ENCODE measurements at places on chromosomes 5 and 9. TPM values are rescaled to one million over a fixed set of nuclear protein-coding genes. Genes with fewer than 3 reads are reported as not detected.

DNA sequence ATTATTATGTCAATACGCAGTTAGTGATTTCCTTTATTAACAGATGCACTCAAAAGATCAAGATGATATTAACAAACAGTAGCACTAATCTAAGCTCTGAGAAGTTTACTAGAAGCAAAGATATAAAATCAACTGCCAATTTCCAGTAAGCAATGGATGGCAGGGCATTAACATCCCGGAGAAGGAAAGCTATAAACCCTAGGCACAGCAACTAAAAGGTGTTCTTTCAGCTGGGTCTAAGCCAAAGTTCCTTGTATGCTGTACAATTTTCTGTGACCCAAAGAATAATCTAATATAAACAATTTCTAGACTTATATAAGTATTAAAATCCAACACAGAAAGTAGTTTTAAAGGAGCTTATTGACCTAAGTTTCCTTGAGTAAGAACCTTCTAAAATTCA is 39.4 kb downstream of the PJA2 start:
- DNase-seq: no peak

GRCh38 chr5:96546120-96546519 is 113.1 kb upstream of the PCSK1 start:
- no peak for DNase-seq

DNA sequence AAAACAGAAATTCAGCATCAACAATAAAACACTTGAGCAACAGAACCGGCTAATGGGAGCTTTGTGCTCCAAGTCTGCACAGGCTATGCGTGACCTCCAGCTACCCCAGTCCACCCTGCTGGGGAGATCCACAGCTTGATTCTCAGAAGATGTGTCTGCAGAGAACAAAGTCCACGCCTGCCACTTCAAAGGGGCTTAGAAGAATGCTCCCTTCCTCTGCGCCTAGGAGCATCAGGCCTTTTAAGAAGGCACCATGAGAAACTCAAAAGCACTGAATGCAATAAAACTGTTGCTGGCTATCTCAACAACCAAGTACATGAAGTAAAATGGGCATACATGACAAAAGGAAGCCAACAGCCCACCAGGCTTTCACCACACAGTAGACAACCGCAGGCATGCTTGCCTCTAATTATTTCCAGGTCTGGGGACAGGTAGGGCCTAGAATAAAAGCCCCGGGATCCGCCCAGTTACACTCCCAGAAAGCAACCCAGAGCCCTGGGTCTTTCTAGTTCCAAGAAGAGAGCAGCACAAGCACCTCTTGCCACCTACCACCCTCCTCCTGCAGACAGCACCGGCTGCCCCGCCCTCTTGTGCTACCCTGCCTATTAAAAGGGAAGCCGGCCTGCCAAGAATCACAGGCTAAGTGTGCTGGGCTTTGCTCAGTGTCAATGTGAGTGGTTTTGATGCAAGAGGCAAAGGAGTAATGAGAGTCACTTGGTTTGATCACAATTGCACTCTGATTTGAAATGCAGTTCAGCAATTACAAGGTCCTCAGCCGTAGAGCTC is 123.2 kb downstream of the SPOCK1 start:
- no peak for DNase-seq

DNA sequence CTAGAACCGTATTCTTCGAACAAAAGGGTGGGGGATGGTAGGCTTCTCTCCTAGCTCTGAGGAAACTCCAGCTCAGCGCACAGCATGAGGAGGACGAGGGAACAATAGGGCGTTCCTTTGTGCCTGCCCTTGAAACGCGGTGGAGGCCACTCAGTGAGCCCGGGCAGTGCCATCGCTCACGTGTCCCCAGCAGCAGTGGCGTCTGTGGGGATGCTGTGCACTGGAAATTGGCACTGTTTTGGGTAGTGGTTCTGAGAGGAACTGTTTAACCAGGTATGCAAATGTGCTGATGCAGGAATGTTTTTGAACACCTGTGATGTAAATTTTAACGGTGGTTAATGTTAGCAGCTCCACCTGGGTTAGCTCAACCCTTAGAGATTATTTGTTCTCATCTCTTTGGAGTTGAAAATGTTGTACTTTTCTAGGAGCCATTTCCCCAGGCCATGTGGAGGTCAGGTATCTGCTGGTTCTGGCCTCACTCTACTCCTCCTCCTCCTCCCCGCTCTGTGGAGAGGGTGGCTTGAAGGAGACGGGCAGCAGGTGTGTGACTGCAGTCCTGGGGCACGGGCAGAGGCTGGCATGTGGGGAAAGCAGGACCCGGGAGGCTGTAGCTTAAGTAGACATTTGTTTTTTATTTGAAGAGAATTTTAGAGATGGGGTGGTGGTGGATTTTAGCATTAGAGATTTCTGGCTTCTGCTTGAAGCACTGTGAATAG is 48.3 kb downstream of the EHMT1 start:
- no peak for DNase-seq

DNA sequence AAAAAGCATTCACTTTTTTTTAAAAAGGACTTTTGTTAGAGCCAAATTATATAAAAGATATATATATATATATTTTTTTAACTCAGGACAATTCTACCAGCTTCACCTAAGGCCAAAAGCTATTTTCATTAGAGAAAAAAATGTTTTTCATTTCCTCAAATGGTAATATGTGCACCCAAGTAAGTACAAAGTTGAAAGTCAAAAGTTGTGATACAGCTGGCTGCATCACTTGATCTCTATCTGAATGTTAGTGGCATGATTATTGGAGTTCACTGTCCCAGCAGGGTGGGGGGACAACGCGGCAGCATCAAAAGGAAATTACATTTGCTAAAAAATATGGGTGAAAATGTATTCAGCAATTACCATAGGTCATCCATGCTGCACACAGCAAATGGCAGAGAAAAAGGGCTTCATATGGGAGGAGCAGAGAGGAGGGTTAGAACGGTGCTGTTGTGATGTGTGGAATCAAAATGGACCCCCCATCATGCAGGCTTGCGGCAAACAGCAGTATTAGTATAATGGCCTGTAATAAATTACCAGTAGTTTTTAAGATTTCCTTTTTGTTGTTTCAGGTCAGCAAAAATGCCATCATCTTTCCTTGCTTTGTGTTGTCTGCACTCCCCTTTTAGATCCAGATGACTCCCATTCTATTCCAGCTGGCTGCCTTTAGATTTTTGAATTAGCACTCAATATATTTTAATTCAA is 253.7 kb downstream of the MAT2B start:
- no peak for DNase-seq

Gene FLT4
- total RNA-seq: 4.3 TPM

DNA sequence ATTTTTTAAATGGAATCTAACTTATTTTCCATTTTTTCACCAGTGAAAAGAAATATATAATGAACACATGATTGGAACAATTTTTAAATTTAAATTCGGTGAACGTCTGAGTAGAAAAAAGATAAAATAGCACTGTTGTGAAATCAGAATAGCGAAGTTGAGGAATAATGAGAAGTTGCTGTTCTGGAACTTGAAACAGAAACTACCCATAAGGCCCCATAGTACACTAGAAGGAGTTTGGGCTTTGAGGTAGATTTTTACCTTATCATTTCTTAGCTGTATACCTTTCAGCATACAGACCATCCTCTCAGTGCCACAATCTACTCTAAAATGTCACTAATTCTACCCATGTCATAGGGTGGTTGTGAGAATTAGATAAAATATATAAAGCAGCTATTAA is 35.1 kb downstream of the TDRD7 start:
- no peak for DNase-seq

Gene TAF11L10
- not detected for total RNA-seq

DNA sequence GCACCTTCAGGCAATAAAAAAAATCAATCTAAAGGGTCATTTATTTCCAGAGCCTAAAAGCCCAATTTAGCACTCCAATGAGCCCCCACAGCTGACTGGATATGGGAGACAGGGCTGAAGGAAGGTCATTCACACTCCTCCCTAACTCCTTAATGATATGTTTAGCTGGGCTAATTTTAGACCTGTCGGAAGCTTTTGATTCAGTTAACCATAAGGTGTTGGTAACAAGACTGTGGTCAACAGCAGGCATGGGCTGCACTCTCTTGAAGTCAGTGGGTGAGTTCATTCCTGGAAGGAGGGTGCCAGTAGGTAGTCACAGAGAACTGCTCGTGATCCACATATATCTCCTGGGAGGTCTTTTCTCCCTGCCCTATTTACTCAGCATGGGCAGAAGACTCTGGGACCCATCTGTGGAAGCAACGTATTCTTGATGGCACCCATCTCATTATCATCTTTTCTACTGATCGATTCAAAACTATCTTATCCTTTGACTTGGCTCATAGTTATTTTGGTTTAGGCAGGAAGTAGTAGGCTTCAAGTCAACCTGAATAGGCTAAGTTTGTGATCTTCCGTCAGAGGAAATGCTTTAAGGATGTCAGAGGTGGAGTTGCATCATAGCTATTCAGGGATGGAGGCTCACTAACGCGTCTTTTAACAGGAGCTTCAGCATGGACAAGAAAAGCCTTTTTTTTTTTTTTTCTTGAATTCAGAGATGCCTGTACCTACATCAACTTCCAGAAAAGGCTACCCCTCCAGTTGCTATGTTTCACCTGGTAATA is 367.7 kb upstream of the SLC30A5 start:
- no peak for DNase-seq

DNA sequence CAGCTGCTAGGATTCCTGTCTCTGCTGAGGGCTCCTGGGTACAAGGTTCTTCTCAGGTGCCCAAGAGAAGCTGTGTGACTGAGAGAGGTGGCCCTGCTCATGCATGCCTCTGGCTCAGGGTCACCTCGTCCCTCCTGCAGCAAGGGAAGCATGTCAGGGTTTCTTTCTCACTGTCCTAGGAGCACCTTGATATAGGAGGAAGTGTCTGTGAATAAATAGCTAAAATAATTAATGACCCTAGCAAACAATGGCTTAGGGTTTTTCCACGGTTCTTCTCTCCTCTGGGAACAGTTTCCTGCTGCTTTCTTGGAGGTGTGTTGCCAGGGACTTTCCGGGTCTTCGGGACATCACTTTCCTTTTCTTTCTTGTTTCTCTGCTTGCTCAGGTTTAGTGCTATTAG is 87.2 kb downstream of the ARHGAP26 start:
- no peak for DNase-seq

GRCh38 chr9:100298378-100298777 is 54.4 kb downstream of the TEX10 start:
- DNase-seq: no peak

Gene CTXN3
- not detected for total RNA-seq

GRCh38 chr9:76223749-76224340 is 170.4 kb downstream of the RFK start:
- DNase-seq: no peak

- DNase-seq: no peak
These were observed 324.6 kb downstream of the CAAP1 start for GRCh38 chr9:26567976-26568375.

GRCh38 chr5:172435362-172436077 is 18.8 kb downstream of the SH3PXD2B start:
- no peak for DNase-seq

- DNase-seq: no peak
These were observed 18.4 kb downstream of the TLN1 start for GRCh38 chr9:35713578-35713977.

Measured in breast epithelium (tissue), 4 donors.